Calu3 (cell line): ENCODE measurements at places on chromosomes 12 and 14. TPM values are rescaled to one million over a fixed set of nuclear protein-coding genes. Genes with fewer than 3 reads are reported as not detected.

DNA sequence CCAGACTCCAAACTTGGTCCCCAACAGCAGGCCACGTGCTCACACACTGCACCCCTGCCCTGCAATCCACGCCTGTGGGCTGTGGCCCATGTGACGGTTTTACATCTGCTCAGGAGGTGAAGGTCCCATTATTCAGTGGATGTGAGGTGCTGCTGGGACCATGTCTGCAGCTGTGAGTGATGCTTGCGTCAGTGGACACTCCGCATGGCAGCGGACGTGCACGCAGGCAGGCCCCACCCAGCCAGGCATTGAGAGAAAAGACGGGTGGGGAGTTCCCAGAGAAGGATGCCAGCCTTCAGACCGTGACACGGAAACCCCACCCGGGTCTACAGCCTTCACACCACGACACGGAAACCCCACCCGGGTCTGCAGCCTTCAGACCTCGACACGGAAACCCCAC lies 67.6 kb downstream of the NOC4L start:
- no peak for DNase-seq
- peaks cover 10% of the 10 kb centered on the region for H3K4me1 ChIP-seq
- no peak overlapping the region for H3K27ac ChIP-seq
- H3K36me3 ChIP-seq: no peaks in the 10 kb centered on the region
- H3K27me3 ChIP-seq: peaks cover 69% of the 10 kb centered on the region

DNA sequence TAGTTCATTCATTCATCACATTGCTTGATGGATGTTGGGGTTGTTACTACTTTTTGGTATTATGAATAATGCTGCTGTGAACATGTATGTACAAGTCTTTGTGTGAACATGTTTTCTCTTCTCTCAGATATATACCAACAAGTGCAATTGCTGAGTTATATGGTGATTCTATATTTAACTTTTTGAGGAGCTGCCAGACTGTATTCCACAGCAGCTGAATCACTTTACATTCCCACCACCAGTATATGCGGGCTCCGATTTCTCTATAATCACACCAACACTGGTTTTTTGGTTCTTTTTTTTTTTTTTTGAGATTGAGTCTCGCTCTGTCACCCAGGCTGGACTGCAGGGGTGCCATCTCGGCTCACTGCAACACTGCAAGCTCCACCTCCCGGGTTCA lies 22.2 kb upstream of the PLEKHG6 start:
- H3K27ac ChIP-seq: no peak overlapping the region
- DNase-seq: no peak
- H3K4me3 ChIP-seq: no peak overlapping the region
- H3K4me1 ChIP-seq: peaks cover 18% of the 10 kb centered on the region

- H3K36me3 ChIP-seq: peaks cover 12% of the 10 kb centered on the region
- peak overlapping the region; percentile 49 for H3K27ac ChIP-seq
- peaks cover 83% of the 10 kb centered on the region for H3K4me1 ChIP-seq
Observed at GRCh38 chr14:68167383-68168087, 348.0 kb downstream of the RAD51B start.

- peak; percentile 17 for DNase-seq
- peaks cover 56% of the 10 kb centered on the region for H3K27me3 ChIP-seq
- no peak overlapping the region for H3K27ac ChIP-seq
- no peaks in the 10 kb centered on the region for H3K36me3 ChIP-seq
Observed at GRCh38 chr14:21711360-21711961, 37.8 kb upstream of the OR4E1 start.

DNA sequence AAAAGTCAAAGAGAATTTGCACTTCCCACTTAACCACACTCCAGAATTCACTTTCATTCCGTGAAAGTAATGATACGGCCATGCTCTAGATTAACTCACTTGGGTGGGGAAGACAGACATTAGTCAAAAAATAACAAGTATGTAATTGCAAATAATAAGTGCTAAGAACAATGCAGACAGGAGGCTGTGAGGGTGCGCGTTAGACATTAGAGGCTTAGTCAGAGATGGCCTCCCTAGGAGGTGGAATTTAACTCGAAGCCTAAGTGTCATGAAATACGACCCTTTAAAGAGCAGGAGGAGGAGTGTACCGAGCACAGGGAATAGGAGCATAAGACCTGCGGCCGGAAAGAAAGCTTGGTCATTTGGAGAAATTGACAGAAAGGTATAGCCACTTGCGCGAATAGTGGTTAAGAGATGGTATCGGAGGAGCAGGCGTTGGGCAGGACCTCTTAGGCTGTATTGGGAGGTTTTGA lies 628 bp downstream of the SNRPF start:
- H3K4me1 ChIP-seq: peaks cover 12% of the 10 kb centered on the region
- DNase-seq: no peak
- H3K27ac ChIP-seq: no peak overlapping the region
- H3K4me3 ChIP-seq: no peak overlapping the region

DNA sequence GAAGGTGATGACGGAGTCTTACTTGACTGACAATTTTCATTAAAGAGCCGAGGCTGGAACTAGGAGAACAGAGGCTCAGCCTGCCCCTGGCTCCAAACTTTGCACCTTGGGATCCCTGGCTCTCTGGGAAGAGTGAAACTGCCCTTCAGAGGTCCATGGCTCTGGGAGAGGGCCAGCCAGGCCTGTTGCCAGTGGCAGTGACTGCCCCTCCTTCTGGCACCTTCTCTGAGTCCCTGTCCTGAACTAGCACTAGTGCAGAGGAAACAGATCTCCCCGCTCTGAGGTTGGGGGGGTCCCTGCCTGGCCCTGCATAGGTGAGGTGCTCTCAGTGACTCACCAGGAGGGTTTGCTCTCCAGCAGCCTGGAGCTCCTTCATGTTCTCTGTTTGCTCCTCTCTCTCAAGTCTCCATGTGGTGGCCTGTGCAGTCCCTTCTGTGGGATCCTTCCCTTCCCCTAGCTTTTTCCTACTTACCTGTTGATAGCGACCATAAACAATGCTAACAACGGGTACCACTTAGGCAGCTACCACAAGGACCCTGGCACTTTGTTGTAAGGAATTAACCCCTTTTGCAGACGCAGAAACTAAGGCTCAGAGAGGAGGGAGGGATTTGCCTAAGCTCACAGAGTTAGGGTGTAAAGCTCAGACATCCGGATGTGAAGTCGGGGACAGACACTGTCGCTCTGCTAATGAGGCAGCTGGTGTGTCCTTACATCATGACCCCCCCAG lies 22.4 kb downstream of the FAM222A start:
- H3K27ac ChIP-seq: no peak overlapping the region
- H3K27me3 ChIP-seq: peaks cover 27% of the 10 kb centered on the region
- no peak for DNase-seq
- peaks cover 25% of the 10 kb centered on the region for H3K4me1 ChIP-seq
- H3K4me3 ChIP-seq: no peak overlapping the region

- H3K36me3 ChIP-seq: peaks cover 22% of the 10 kb centered on the region
- peak; percentile 30 for DNase-seq
- no peak overlapping the region for H3K27ac ChIP-seq
- H3K4me1 ChIP-seq: no peaks in the 10 kb centered on the region
- no peak overlapping the region for H3K4me3 ChIP-seq
Observed at GRCh38 chr14:35821564-35822411, 4.3 kb upstream of the BRMS1L start.

DNA sequence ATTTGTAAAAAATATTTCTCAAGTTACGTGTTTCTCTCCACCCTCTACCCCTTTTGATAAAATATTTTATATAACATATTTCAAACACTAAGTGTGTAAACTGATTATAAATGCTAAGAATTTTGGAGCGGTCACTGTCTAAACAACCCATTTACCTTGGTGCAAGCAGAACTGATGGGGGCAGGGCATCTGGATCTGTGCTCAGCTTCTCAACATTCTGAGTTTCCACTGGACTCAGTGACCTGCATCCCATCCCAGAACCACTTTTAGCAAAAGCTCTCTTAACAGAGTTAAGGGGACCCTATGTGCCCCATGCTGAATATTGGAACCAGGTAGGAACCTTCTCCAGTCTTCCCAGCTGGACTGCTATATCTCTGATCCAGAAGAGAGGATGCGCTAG lies 53.5 kb downstream of the CKAP4 start:
- no peak for DNase-seq
- H3K27ac ChIP-seq: no peak overlapping the region
- peaks cover 59% of the 10 kb centered on the region for H3K27me3 ChIP-seq
- no peaks in the 10 kb centered on the region for H3K4me1 ChIP-seq
- no peaks in the 10 kb centered on the region for H3K36me3 ChIP-seq

GRCh38 chr12:112126911-112127310 lies 1.6 kb downstream of the TRAFD1 start:
- peaks cover 24% of the 10 kb centered on the region for H3K36me3 ChIP-seq
- H3K27me3 ChIP-seq: no peaks in the 10 kb centered on the region
- no peak overlapping the region for H3K27ac ChIP-seq
- H3K4me3 ChIP-seq: peak overlapping the region; percentile 82
- peaks cover 24% of the 10 kb centered on the region for H3K4me1 ChIP-seq
- no peak for DNase-seq

DNA sequence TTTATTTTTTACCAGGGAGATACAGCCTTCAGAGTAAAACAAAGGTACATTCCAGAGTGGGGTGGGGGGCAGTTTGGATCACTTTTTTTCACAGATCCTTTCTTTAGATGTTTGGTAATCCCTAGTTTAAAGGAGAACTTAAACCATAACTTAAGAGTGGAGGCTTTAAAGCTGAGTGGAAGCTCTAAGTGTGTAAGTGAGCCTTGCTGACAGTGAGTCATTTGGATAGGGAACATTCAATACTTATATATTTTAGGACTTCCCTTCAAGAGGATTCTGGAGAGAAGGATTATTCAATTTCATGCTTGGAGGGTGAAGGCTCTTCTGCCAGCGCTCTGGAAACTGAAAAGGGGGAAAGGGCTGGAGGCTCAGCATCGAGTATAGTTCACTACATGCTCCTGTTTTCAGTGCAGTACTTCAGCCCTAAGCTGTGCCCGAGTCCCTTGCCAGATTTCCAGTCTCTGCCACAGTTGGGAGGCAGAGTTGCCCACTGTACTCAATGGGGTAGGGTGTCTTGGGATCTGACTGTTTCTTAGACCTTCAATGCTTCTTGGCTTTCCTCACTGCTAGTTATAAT lies 8.4 kb downstream of the PRKAG1 start:
- no peak for DNase-seq
- H3K27ac ChIP-seq: no peak overlapping the region
- H3K27me3 ChIP-seq: no peaks in the 10 kb centered on the region
- H3K4me3 ChIP-seq: no peak overlapping the region
- peaks cover 15% of the 10 kb centered on the region for H3K36me3 ChIP-seq

DNA sequence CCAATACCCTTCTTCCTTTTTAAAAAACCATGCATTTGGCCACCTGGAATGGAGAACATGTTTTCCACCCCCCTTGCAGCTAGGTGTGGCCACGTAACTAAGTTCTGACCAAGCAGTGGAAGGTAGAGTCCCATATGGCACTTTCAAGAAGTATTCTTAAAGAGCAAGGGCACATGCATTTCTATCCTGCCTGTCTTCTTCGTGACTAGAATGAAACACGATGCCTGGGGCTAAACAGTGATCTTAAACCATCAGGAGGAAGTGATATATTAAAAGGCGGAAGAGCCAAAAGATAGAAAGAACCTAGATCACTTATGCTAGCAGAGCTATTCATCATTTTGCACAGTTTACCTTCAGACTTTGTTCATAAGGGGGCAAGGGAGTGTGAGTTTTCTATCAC lies 16.0 kb upstream of the DDX11 start:
- no peaks in the 10 kb centered on the region for H3K36me3 ChIP-seq
- no peak for DNase-seq
- H3K27ac ChIP-seq: no peak overlapping the region

DNA sequence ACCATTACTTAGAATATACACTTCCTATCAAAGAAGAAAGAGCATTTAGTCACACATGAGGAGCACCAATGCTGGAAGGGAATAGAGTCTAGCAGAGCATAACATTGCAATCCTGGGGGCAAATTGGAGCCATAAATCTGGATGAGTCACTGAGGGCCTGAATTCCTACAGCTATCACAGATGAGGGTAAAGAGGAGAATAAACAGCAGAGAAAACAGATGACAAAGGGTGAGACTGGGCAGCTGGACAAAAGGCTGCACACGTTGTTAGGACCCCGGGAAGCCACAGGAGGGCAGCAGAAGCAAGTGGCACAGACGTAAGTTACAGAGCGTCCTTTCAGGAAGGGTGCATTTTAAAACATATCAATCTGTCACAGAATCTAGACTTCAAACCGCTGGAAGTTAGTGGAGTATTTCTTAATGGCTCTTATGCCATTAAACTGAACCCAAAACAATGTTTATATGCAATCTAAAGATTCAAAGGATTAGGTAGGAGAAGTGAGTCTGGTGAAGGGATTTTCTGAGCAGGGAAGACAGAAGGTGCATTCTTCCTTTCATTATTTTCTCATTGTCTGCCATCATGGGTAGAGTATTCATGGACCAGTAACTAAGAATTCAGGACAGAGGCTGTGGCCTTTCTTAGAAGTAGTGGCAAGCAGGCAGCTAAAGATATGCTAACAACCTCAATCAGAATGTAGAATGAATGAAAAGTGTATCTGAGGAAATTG lies 159.8 kb upstream of the DAAM1 start:
- no peaks in the 10 kb centered on the region for H3K36me3 ChIP-seq
- no peak overlapping the region for H3K27ac ChIP-seq
- no peak overlapping the region for H3K4me3 ChIP-seq
- H3K4me1 ChIP-seq: peaks cover 8% of the 10 kb centered on the region
- peak; percentile 68 for DNase-seq

- no peak overlapping the region for H3K27ac ChIP-seq
- no peaks in the 10 kb centered on the region for H3K36me3 ChIP-seq
- H3K4me1 ChIP-seq: no peaks in the 10 kb centered on the region
- DNase-seq: no peak
Observed at GRCh38 chr14:79051742-79052141, 881.6 kb downstream of the NRXN3 start.

DNA sequence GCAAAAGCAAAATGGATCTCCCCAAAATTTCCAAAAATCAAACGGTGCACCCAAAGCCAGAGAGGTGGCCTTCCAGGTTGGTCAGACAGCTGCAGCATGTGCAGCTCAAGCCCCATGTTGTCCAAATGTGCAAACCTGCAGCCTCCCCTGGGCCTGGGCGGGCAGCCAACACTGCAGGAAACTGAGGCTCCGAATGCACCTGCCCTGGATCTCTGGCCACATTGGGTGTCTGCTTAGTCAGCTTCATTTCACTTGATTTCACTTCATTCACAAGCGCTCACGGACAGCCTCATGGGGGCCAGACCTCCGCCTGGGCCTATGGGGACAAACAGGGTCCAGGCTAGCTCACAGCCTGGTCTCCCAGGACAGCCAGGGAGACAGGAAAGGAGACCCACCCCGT lies 59.8 kb downstream of the BCL11B start:
- no peaks in the 10 kb centered on the region for H3K36me3 ChIP-seq
- no peak overlapping the region for H3K4me3 ChIP-seq
- H3K27me3 ChIP-seq: peaks cover 27% of the 10 kb centered on the region
- no peaks in the 10 kb centered on the region for H3K4me1 ChIP-seq
- H3K27ac ChIP-seq: no peak overlapping the region

GRCh38 chr14:104657563-104658324 lies 31.7 kb upstream of the INF2 start:
- H3K27me3 ChIP-seq: no peaks in the 10 kb centered on the region
- peaks cover 13% of the 10 kb centered on the region for H3K4me1 ChIP-seq
- no peak for DNase-seq

RPL36AL gene
- 159 and 161 TPM in 2 replicates for total RNA-seq

TAS2R7 gene
- not detected in 2 replicates for total RNA-seq

P2RX2 gene
- not detected in 2 replicates for total RNA-seq

SOCS4 gene
- total RNA-seq: 29.9 and 31.5 TPM in 2 replicates

C12orf57 gene
- 96.7 and 103 TPM in 2 replicates for total RNA-seq

RNASE2 gene
- not detected in 2 replicates for total RNA-seq

SMIM41 gene
- total RNA-seq: not detected in 2 replicates

NR4A1 gene
- total RNA-seq: 18.0 and 18.9 TPM in 2 replicates

FGF6 gene
- total RNA-seq: not detected in 2 replicates
